ENCODE measurements at places on chromosomes 5 and 9.

- no peaks in the 10 kb centered on the region for H3K27me3 ChIP-seq
- H3K4me1 ChIP-seq, result no peaks in the 10 kb centered on the region
- peak; percentile 53 for DNase-seq
- H3K4me3 ChIP-seq, result no peak overlapping the region
- no peaks in the 10 kb centered on the region for H3K36me3 ChIP-seq
Observed at GRCh38 chr5:88979244-88979643, 96.3 kb upstream of the MEF2C start.

DNA sequence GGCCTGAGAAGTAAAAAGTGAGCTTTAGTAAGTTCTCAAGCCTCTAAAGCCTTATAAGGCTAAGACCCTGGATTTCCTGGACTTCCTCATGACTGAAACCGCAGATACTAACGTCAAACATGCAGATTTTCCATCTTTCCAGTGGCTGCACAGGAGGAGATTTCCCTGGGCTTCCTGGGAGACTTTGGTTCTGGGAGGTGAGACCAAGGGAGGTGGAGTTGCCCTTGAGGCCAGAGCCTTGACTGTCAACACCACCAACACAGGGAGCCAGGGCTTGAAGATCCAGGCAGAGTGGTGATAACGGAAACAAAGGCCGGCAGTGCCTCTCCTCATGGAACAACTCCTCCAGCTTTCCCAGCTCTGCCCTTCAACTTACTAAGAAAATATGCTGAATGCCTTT, 144.7 kb upstream of the LRRTM2 start:
- no peaks in the 10 kb centered on the region for H3K27me3 ChIP-seq
- no peak overlapping the region for H3K27ac ChIP-seq
- DNase-seq, result no peak
- H3K4me3 ChIP-seq, result no peak overlapping the region
- no peaks in the 10 kb centered on the region for H3K36me3 ChIP-seq

- H3K4me1 ChIP-seq, result peaks cover 16% of the 10 kb centered on the region
- DNase-seq, result no peak
- no peak overlapping the region for H3K27ac ChIP-seq
Observed at GRCh38 chr9:115142090-115142489, 24.1 kb upstream of the TNC start.

DNA sequence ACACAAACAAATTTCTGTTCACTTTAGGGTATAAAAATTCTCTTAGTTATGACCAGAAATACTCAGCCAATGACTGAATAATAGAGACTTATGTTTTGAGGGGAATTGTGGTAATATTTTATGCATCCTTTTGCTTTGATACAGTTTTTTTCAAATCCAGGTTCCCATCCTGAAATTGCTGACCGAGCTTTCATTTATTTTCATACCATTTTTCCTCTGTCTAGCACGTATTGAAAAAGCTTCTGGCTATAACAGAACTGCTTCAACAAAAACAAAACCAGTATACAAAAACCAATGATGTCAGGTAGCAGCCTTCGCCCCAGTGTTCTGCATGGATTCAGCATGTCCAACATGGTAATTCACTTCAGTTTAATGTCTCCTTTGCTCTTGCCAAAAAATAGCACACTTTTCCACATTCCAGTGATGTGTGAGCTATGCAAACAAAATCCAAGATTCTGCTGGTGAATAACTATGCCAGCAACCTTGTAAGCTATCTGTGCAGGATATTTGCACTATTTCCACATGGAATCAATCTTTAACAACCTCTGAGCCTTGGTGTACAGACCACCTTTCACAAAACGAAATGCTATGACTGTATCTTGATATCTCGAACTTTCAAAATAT, 22.0 kb downstream of the CCNH start:
- no peak overlapping the region for H3K4me3 ChIP-seq
- peak; percentile 38 for DNase-seq

- H3K27me3 ChIP-seq, result no peaks in the 10 kb centered on the region
- H3K36me3 ChIP-seq, result no peaks in the 10 kb centered on the region
- no peak overlapping the region for H3K4me3 ChIP-seq
- no peak overlapping the region for H3K27ac ChIP-seq
- peaks cover 3% of the 10 kb centered on the region for H3K4me1 ChIP-seq
- DNase-seq, result no peak
Observed at GRCh38 chr9:569296-569695, 272.2 kb upstream of the DMRT1 start.

- H3K27ac ChIP-seq, result no peak overlapping the region
- no peak for DNase-seq
- H3K36me3 ChIP-seq, result no peaks in the 10 kb centered on the region
- peaks cover 6% of the 10 kb centered on the region for H3K27me3 ChIP-seq
Observed at GRCh38 chr5:35765921-35766320, 90.8 kb upstream of the IL7R start.

GRCh38 chr5:173268750-173269432, 33.9 kb upstream of the NKX2-5 start:
- peaks cover 34% of the 10 kb centered on the region for H3K27me3 ChIP-seq
- H3K27ac ChIP-seq, result no peak overlapping the region
- H3K4me1 ChIP-seq, result no peaks in the 10 kb centered on the region
- H3K4me3 ChIP-seq, result no peak overlapping the region

DNA sequence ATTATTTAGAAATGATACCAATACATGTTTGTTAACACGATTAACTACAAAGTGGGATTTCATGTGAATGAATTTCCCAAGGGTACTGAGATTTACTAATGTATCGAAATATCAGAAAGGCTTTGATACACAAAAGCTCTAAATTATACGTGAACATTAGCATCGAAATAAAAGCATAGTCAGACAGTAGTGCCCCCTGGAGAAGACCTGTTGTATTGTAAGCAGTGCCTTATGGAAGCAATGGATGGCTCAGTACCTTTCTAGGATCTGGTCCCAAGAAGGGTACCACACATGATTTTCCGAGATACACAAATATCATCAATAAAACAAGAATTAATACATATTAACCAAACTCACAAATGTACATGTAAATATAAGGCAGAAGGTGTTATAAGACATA, 153.8 kb downstream of the CDH12 start:
- no peaks in the 10 kb centered on the region for H3K27me3 ChIP-seq
- DNase-seq, result no peak
- H3K27ac ChIP-seq, result no peak overlapping the region
- no peaks in the 10 kb centered on the region for H3K36me3 ChIP-seq
- H3K4me3 ChIP-seq, result no peak overlapping the region

- no peak overlapping the region for H3K27ac ChIP-seq
- no peaks in the 10 kb centered on the region for H3K4me1 ChIP-seq
- no peak for DNase-seq
- H3K27me3 ChIP-seq, result no peaks in the 10 kb centered on the region
- no peak overlapping the region for H3K4me3 ChIP-seq
Observed at GRCh38 chr5:25419684-25420083, 774.9 kb upstream of the CDH10 start.

- H3K27ac ChIP-seq, result no peak overlapping the region
- peak; percentile 65 for DNase-seq
- H3K4me3 ChIP-seq, result no peak overlapping the region
- no peaks in the 10 kb centered on the region for H3K27me3 ChIP-seq
- H3K36me3 ChIP-seq, result no peaks in the 10 kb centered on the region
Observed at GRCh38 chr5:82614706-82615105, 336.6 kb upstream of the RPS23 start.

GRCh38 chr5:67799732-67800234, 415.8 kb upstream of the PIK3R1 start:
- H3K36me3 ChIP-seq, result no peaks in the 10 kb centered on the region
- H3K4me3 ChIP-seq, result no peak overlapping the region
- H3K4me1 ChIP-seq, result no peaks in the 10 kb centered on the region
- no peak overlapping the region for H3K27ac ChIP-seq

All from astrocyte (in vitro differentiated cells and primary cell).